ENCODE measurements at places on chromosomes 4 and X.

- DNase-seq, result no peak
These were observed 81.0 kb upstream of the RBPJ start for GRCh38 chr4:26239801-26240200.

- DNase-seq, result no peak
These were observed 129.9 kb downstream of the CBR4 start for GRCh38 chr4:168880072-168880675.

DNA sequence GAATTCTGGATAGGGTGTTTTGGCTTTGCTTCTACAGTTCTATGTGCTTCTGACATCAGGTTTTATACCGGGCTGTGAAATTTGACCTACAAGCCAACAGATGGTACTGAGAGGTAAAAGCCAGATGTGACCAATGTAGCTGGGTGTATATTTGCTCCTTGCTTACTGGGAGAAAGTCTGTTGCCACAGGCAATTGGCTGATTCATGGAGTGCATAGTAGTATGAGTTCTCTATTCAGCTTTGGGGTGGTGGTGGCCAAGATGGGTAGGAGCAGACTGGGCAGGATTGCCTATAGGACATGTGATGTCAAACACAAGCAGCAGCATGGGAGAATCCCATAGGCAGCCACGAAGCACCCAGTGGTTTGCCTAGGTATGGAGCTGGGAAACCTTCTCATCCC is 1827.0 kb downstream of the C4orf33 start:
- DNase-seq, result no peak

GRCh38 chr4:13118633-13119032 is 365.5 kb downstream of the RAB28 start:
- DNase-seq, result no peak

DNA sequence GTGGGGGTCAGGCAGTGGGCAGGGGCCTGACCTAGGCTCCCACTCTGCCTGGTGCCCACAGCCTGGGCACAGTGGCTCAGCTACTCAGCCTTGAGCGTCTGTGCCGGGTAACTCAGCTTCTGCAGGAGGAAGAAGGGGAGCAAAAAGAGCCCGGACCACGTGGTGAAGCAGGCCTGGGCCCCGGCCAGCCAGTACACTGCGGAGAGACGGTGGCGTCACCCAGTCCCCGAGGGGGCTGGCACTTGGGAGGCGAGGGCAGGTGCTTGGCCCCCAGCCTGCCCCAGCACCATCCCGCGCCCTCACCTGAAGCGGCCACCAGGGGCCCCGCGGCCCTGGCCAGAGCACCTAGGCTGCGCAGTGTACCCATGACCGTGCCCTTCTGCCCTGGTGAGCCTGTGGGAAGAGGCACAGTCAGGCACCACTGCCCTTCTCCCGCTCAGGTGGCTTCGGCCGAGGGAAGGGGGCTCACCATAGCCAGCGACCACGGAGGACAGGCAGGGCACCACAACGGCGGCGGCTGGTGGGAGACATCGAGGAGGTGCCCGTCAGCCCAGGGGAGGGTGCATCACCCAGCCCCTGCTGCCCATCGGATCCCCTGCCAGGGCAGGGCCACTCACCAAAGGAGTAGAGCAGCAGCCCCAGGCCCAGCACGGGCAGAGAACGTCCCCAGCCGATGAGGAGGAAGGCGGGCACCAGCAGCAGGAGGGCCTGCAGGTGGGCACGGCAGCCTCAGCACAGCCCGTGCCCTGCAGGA is 32.3 kb downstream of the NOP14 start:
- DNase-seq, result no peak

DNA sequence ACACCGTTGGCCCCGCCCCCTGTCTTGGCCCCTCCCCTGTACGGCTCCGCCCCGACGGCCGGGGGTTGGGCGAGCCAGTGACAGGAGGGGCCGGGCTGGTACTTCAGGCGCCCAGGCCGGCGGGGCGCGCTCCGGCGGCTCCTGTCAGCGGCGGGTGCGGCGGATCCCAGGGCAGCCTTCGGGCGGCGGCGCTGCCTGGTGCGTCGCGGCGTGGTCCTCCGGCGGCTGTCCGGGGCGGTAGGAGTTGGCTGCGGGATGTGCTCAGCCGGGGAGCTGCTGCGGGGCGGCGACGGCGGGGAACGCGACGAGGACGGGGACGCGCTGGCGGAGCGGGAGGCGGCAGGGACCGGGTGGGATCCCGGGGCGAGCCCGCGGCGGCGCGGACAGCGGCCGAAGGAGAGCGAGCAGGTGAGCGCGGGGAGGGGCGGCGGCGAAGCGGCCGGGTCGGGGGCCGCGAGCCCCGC is at the start of gene FAM241A:
TSS of gene FAM241A (plus strand) at position 129 of the 464 bp plus-strand sequence. CDS start at position 256, 127 bp downstream.
- DNase-seq, result peak; percentile 82

DNA sequence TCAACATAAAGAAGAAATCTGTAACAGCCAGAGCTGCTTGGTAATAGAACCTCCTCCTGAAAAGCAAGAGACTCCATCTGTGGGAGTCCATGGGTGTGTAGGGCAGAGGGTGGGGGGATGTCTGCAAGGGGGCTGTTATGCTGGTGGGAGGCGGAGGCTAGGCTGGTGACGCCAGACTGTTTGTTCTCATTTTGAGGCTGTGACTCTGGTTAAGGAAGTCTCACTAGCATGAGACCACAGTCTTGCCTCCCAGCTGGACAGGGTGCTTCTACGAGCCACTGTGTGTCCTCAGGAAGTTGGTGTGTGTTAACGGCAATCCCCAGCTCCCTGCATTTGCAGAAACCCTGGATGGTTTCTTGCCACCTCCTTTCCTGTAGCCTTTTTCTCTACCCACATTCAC is 79.8 kb downstream of the NSUN7 start:
- DNase-seq, result no peak

DNA sequence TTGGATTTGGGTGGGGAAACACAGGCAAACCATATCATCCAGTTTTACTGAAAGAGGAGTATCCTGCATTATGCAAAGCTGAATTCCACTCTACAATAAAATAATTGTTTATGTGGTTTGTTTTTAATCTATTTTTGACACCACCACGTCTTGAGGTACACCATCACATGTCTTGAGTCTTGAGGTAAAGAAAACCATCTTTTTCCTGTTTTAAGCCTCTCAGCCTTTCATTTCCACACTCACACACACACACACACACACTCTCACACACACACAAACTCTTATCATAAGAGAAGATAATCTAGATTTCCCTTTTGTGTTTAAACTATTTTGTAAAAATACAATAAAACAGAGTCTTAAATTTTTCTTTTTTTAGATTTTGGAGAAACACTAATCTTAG is 32.0 kb downstream of the SPIN3 start:
- no peak for DNase-seq

GRCh38 chr4:168515222-168516011 is 18.6 kb downstream of the PALLD start:
- no peak for DNase-seq

DNA sequence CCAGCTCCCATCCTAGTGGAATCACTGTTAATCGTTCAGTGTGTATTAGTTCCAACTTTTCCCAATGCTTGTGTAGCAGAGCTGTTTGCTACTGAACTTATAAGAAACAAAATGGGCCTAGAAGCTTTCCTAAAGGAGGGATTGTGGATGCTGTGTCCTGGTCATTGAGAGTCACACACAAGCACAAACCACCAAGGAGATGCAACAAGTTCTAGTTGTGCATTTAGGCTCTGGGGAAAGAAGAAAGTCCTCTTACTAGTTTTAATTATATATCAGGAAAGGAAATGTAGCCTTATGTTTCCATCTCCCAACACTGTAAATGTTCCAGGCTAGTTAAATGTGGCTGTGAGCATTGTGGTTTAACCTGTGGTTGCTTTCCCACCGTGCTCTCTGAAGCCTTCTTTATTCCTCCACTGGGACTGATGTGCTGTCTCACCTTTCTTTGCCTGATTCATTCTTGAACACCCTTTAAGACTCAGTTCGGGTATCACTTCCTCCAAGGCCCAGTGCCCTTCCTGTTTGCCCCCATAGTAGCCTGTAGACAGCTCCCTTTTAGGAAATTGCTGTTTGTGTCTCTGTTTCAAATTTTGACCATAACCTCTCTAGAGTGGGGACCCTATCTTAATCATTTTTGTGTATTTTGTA is 34.3 kb downstream of the ATP10D start:
- DNase-seq, result no peak

DNA sequence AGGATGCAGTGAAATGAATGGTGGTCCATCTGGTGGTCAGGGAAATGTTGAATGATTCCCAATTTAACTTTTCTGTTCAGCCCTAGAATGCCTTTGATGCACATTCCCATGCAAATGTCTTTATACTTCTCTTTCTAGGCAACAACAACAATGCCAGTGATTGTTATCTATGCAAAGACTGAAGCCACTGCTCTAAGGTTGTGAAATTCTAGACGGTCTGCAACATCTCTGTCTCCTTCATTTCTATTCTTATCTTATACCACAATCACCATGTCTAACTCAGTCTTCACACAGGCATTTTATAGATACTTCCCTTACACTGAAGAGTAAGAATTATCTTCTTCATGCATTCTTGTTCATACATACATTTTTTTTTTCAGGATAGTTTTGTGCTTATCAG is 84.5 kb downstream of the HPGD start:
- no peak for DNase-seq

DNA sequence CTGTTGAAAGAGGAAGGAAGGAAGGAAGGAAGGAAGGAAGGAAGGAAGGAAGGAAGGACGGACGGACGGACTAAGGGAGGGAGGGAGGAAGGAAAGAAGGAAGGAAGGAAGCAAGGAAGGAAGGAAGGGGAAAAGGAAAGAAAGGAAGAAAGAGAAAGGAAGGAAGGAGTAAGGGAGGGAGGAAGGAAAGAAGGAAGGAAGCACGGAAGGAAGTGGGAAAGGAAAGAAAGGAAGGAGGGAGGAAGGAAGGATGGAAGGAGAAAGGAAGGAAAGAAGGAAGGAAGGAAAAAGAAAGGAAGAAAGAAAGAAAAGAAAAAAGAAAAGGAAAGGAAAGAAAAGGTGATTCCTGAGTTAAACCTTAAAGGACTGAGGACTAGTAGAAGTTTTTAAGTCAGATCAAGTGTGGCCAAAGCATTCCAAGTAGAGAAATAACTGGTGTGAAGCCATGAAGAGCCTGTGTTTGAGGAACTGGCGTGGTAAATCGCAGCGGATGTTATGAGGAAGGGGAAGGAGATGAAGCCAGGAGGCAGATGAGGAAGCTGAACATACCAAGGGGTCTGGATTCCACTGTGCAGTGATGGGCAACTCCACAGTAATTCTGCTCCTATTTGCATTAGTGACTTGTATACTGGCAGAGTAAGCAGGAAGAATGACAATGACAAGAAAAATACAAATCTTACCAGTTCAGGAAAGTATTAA is 163.5 kb downstream of the MGST2 start:
- no peak for DNase-seq

GRCh38 chr4:8214136-8214535 is 15.0 kb downstream of the SH3TC1 start:
- DNase-seq, result no peak

DNA sequence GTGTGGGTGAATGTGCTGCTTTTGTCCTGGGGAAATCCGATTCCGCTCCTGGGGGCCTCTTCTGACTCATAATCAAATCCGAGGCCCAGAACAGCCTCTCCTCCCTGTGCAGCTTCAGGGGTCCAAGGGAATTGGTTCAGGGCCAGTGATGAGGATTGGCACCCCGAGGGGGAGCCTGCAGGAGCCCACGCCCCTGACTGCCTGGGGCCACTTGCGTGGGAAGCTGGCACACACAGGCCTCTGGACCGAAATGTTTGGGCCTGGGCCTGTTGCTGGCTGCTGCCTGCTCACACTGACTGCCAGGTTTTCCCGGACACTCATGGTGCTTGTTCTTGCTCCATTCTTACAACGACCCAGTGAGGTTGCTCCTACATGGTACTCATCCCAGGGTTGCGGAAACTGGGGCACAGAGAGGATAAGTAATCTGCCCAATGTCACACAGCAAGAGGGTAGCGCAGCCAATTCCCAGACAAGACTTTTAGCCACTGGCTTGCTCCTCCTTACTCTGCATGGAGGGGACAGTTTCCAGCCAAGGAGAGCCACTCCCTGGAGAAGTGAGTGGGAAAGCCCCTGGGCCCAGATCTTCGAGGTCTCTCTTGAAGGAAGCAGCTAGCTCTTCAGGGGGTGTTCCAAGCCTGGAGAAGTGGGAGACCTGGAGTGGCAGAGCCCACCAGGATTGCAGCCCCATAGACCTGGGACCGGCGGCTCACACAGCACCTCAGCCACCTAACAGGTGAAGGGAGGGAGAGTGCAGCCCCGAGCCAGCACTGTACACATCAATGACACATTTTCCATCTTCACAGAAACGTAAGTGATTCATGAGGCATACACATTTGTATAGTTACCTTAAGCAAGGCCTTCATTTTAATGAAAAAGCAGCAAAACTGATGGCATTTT is 20.3 kb downstream of the CFAP99 start:
- DNase-seq, result no peak

GRCh38 chr4:156194896-156195295 is 241.2 kb upstream of the CTSO start:
- peak; percentile 56 for DNase-seq

GRCh38 chrX:6685489-6685888 is 150.6 kb upstream of the VCX3A start:
- DNase-seq, result no peak

DNA sequence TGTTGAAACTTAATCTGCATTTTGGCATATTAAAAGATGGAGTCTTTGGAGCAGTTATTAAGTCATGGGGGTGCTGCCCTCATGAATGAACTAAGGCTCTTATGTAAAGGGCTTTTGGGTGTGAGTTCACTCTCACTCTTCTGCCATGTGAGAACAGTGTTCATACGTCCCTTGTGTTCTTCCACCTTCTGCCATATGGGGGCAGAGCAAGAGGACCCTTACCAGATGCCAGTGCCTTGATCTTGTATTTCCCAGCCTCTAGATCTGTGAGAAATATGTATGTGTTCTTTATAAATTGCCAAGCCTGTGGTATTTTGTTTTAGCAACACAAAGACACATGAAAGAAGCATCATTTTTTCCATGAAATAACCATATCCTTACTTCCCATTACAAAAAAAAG is 213.9 kb downstream of the SPOCK3 start:
- peak; percentile 31 for DNase-seq

GRCh38 chrX:46649421-46650260 is 76.1 kb downstream of the CHST7 start:
- no peak for DNase-seq

GRCh38 chrX:123291623-123292022 is 107.5 kb downstream of the GRIA3 start:
- no peak for DNase-seq

- peak; percentile 19 for DNase-seq
These were observed 333.3 kb downstream of the PDGFC start for GRCh38 chr4:156638334-156638733.

DNA sequence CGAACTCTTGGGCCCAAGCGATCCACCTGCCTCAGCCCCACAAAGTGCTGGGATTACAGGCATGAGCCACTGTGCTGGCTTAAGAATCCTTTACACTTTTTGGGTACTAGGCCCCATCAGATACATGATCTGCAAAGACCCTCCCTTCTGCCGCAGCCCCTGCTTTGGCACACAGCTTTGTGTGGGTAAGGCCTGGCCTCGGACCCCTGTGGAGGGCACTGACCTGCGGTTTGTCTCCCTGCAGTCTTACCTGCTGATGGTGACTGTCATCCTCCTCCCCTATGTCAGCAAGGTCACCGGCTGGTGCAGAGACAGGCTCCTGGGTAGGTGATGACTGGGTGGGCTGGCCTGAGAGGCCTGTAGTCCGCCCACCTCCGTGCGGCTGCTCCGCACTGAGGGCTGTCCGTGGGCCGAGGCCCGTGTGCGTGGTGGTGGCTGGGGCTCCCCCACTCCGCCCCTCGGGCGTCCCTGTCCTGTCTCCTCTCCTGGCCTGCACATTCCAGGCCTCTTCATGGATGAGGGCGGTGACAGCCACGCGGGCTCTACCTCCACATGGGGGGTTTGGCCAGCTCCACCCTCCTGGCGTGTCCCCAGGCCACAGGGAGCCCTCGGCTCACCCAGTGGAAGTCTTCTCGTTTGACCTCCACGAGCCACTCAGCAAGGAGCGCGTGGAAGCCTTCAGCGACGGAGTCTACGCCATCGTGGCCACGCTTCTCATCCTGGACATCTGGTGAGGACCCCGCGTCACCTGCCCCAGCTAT is 18.0 kb downstream of the DGKQ start:
- no peak for DNase-seq
